ENCODE measurements at places on chromosomes 3 and 15.

DNA sequence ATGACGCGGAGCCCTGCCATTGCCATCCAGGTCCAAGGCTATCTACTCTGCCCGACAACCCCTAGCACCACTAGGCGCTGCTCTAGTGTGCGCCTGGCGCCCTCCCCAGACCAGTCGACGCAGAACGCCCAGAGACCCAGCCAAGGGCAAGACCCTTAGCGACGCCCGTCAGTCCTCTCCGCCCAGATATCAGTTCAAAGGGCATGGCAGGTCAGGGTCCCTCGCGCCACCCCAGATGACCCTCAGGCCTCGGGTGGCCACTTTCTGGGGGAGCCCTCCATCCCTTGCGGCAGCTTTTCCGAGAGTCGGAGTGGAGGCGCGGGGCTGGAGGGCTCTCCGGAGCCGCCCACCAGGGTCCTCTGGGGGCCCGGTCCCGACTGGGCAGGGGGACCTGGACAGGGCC, 371 bp upstream of the CLSTN2 start:
- DNase-seq, result peak; percentile 89

- no peak for DNase-seq
Measured at GRCh38 chr3:157445857-157446256, 9.2 kb downstream of the PTX3 start.

GRCh38 chr15:63288778-63289378, 11.5 kb downstream of the APH1B start:
- peak; percentile 64 for DNase-seq

- DNase-seq, result no peak
Measured at GRCh38 chr3:101533603-101533968, 20.6 kb upstream of the SENP7 start.

- no peak for DNase-seq
Measured at GRCh38 chr15:62145015-62145735, 19.9 kb downstream of the C2CD4B start.

GRCh38 chr3:134087060-134087974, 57.6 kb upstream of the SLCO2A1 start:
- no peak for DNase-seq

- no peak for DNase-seq
Measured at GRCh38 chr3:14678015-14678503, 3.1 kb downstream of the C3orf20 start.

GRCh38 chr3:98764472-98764884, 1.3 kb downstream of the ST3GAL6 start:
- no peak for DNase-seq

GRCh38 chr3:108250626-108251025, 28.4 kb upstream of the IFT57 start:
- peak; percentile 24 for DNase-seq

DNA sequence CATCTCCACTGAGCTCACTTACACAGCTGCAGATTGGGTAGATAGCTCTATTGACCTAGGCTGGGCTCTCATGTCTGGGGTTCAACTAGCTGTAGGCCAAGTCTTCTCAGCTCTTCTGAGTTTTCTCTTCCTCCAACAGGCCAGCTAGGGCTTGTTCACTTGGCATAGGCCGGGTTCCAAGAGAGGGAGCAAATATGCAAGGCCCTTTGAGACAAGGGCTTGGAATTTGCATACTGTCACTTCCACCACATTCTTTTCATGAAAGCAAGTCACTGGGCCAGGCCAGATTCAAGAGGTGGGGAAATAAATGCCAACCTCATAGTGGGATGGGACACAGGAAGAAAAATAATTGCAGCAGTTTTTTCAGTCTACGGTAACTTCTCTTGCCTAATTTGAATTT, 25.2 kb downstream of the PIGB start:
- no peak for DNase-seq

- no peak for DNase-seq
Measured at GRCh38 chr3:84108442-84108971, 850.3 kb upstream of the CADM2 start.

DNA sequence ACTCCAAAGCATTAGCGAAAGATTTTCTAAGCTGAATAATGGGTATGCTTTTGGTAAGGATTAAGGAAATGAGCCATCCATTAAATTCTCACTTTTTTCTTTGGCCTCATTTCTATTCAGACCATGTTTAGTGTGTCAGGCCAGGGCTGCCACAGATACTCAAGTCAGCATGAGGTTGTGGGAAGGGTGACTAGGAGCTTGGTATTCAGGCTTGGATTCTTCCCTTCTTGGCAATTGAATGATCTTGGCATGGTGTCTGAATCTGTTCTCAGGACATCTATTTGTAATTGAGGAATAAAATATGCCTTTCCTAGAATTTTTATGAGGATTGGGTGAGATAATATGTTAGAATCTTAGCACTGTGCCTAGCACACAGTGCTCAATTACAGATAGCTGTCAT, 11.2 kb downstream of the CCNB2 start:
- no peak for DNase-seq

GRCh38 chr3:73603762-73604171, 21.0 kb downstream of the PDZRN3 start:
- DNase-seq, result no peak

GRCh38 chr3:39126532-39127071, 19.1 kb downstream of the TTC21A start:
- no peak for DNase-seq

DNA sequence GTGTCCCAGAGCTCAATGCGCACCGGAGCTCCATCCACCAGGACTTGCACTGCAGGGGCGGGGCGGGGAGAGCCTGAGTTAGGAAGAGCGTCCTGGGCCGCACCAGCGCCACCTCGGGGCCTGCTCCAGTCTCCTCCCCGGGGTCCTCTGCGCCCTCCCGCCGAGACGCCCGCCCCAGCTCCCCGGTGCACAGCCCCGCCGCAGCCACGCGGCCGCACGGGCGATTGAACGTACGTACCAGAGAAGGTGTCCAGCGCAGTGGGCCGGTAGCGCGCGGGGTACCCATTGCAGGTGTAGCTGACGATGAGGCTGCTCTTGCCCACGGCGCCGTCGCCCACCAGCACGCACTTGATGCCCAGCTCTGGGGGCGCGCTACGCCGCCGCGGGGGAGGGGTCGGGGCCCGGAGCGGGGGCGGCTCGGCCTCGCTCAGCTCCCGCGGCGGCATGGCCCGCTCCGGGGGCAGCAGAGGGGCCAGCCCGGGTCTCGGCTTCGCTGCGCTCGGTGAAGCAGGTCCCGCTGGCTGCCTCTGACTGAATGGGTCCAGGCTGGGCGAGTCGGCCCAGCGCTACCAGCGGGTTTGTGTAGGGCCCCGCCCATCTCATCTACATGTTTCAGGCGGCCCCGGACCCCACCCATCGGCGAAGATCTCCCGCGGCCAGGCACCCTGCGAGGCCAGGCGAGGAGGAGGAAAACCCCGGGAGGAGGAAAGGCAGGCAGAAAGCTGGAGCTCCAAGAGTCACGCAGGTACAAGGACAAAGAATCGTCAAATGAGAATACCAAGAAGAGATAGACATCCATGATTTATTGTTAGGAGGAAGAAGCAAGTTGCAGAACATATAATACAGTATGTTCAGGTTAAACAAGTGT, at the start of gene RHOV:
RHOV (minus strand) TSS at position 541 of the 868 bp plus-strand sequence; CDS start at position 446, 95 bp downstream.
- peak; percentile 79 for DNase-seq

DNA sequence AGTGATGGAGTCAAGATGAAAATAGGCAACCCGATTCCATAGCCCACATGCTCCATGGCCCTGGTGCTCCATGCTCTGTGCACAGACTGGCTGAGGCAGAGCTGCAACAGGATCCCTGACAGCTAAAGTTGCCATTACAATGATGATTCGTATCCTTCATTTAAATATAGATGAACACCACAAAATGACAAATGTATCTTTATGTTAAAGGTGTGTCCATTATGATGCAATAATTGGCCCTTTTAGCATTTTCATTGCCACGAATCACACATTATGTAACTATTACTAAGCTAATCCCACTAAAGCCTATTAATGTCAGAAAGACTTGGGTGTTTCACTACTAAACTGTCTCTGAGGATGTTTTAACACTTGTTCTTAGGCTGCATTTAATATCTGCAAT, 270.2 kb upstream of the THBS1 start:
- DNase-seq, result no peak

DNA sequence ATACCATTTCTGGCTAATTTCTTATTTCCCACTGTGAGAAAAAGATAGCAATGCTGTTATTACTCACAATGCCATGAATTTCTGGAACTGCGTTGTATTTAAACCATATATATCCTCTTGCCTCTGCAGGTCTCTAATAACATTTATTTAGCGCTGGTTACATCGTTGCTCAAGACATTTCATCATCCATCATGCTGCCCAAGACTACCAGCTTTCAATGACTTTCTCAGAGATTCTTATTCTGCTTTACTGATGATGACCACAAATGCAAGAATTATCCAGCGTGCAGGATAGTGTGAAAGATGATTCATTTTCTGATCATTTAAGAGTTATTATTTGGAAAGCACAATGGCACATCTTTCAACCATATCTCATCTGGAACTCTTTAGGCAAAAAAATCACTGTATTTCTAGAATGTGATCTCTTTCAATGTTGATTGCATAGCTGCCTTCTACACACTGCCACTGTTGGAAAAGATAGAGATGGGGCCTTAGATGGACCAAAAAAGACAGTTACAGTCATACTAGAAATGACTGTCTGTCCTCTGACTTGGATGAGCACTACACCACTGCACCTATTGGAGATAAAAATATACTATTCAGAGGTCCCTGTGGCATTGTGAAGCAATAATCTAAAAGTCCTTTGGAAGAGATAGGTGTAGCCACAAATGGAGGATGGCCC, 716.1 kb downstream of the NSUN3 start:
- DNase-seq, result no peak

GRCh38 chr3:122794483-122794778, 438 bp upstream of the SLC49A4 start:
- no peak for DNase-seq
